ENCODE measurements at places on chromosomes 5 and 9.

GRCh38 chr9:118563677-118564076 lies 805.6 kb downstream of the BRINP1 start:
- DNase-seq, result no peak

DNA sequence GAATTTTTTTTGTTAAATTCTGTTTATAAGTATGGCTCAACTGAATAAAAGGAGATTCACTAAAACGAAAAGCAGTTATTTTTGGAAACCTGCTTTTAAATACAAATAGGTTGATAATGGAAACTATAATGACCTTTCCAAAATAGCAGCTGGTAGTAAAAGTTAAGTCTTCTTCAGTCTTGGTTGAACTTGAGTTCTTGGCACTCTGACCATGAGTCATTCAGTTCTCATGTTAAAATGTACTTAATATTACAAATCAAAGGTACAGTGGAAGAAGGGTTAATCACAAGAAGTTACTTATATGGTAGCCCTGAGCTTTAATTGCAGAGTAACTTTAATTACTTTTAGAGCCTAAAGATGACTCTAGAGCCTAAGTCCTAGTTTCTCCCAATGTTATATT lies 62.1 kb downstream of the KLF9 start:
- DNase-seq, result no peak

GRCh38 chr9:137065336-137065967 lies 4.9 kb downstream of the SAPCD2 start:
- DNase-seq, result no peak

GRCh38 chr5:65184780-65185179 lies 296.9 kb downstream of the ADAMTS6 start:
- no peak for DNase-seq

DNA sequence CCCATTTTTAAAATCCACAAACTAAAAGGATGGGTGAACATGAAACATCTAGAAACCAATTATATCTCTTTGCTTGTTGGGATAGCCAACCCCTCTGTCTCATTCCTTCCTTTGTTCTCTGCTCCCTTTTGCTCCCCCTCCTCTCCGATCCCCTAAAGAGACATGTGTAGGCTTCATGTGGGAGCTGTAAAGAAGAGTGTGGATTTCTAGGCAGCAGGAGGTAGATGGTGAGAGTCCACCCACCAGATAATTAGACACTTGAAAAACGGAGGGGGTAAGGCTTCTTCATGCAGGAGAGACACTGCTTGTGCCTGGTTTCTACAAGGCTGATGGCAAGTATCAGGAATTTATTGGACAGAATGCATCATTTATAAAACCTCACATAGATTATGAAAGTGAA lies 27.3 kb upstream of the CFAP157 start:
- DNase-seq, result no peak

DNA sequence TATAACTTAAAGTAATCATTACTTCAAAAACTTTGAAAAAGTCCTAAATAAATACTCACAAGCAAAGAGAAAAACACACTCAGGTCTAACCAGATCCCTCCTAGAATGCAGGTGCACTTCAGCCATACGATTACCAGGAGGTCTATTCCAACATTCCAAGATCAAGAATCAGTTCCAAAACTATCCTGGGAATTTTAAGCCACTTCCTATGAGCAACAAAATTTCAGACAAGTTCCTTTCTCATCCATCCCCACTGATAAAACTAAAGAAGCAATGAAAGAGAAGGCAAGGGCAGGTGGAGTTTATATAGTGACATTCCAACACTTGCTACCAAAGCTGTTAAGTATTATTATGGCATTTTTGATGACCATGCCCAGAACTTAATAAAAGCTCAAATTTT lies 29.6 kb downstream of the MLLT3 start:
- DNase-seq, result no peak

GRCh38 chr5:62465985-62466925 lies 53.7 kb downstream of the IPO11 start:
- no peak for DNase-seq

DNA sequence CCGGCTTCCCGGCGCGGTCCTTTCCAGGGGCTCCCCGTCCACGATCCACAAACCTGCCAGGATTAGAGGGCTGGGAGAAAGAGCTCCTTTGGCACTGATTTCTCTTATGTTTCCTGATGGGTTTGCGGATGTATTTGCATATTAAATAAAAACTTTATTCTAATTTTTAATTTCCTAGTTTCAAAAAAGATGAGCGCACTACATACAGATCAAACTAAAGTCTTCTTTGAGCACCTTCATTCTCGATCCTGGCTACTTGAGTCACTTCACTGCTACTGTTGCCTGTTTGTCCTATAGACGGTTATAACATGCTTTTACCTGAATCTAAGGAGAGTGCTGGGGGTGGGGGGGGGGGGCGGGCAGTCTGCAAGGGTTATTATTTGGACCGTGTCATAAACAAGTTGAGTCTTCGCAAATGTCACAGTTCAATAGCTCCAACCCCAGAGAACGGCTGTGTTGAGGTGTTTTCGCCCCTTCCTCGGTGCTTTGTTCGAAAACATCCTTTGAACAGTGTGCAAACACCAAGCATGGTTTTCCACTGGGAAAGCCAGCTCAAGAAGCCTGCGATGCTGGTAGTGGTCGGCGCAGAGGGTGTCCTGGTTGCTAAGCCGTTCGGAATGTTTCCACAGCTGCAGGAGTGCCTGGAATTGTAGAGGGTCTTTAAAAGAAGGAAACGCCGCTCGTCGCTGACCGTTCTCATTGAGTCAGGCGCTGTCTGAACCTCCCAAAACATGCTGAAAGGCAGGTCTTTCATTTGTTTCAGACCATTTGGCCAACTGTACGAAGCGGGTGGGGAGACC lies 1.1 kb upstream of the STK10 start:
- DNase-seq, result no peak

DNA sequence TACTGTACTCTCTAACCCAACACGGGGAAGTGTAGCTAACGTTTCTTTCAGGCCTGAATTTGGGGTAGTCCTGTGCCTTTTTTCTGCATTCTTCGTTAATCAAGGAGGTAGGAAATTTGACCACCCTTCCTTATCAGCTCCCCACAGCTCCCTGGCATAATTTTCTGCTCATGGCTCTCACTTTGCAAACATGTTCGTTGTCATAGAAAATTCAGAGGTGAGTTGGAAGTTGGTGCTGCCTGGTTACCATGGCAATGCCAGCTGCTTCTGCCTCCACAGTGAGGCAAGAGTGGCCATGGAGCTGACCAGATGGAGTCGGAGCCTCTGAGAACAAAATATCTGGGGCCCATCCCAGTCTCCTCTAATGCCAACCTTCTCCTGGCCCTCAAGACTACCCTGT lies 116.6 kb upstream of the BOD1 start:
- DNase-seq, result no peak

DNA sequence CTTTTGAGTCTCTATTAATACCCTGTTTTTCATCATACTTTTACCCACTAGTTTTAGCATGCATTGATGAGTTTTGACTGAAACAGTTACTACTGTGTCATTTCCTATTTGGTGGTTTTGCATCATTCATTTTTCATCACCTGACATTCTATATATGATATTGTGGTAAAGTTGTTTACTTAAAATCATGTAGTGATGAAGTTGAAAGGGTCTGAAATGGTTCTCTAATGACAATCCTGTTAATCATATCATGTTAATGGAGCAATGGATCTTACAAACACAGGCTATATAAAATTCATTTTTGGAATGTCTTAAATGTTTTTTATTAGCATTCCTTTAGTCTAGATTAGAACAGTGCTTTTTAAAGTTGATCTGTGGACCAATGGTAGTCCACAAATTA lies 84.1 kb downstream of the ERBIN start:
- no peak for DNase-seq

GRCh38 chr5:39829441-39829840 lies 404.7 kb upstream of the DAB2 start:
- no peak for DNase-seq

GRCh38 chr5:169299663-169300467 lies 1.1 kb downstream of the SLIT3 start:
- no peak for DNase-seq

DNA sequence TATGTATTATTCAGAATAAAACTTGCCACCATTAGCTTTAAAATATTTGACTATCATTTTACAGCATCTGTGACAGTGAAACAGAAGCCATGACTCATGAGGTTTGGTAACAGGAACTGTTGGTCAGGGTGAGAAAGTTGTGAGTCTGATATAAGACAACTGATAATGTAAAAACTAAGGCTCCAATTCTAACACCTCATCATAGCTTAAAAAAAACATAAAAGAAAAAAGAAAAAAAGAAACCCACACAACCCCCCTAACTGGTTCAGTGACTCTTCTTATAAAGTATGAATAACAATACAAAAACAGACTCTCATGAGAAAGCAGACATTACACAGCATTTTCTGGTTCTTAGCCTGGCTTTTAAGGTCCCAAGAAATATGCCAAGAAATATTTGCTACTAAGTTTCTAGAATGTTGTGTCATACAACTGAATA lies 85.8 kb downstream of the MRPS27 start:
- no peak for DNase-seq

- DNase-seq, result no peak
Measured at GRCh38 chr5:169991115-169991869, 11.0 kb upstream of the INSYN2B start.

DNA sequence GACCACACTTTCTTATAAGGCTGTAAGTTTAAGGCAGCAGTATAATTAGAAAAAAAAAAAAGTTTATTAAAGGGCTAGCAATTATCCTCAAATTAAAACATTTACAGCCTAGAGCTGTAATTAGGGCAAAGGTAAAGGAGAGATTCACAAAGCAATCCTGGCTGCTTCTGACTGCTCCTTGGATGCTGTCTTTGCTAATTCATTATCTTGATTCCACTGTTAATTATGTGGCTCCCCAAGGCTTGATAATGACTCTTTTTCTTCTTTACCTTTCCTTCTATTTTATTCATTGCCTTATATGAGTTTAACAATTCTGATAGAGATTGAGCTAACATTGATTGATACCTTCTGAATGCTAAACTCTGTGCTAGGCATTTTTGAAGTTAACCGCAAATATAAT lies 476.5 kb downstream of the DTWD2 start:
- no peak for DNase-seq

GRCh38 chr5:15452030-15452429 lies 48.0 kb upstream of the FBXL7 start:
- DNase-seq, result no peak

DNA sequence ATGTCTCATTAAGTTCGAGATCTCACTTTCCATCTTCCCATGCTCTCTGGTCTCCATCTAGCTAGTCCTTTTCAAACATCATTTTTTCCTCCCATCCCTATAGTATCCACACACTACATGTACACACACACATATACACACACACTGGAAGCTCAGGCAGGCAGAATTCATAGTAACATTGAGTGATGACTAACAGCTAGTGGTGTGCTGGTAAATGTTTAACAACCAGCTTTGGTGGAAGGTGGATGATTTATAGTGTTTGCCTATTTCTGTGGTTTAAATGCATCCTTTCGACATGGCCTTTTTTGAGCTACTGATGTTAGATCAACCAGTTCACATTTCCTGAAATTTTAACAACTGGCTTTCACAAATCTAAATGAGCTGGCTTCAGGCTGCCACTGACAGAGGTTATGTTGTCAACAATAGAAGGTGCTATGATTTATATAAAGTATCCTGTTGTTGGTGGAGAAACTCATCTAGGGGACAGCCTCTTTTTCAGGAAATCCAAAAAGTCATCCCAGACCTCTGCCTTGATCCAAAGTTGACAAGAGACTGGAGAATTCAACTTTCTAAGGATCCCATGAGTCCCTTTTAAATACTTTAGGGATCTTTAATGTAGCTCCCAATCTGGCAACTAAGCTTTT lies 117.8 kb downstream of the CCDC192 start:
- DNase-seq, result no peak

- DNase-seq, result no peak
Measured at GRCh38 chr5:87170799-87171198, 96.9 kb upstream of the RASA1 start.

DNA sequence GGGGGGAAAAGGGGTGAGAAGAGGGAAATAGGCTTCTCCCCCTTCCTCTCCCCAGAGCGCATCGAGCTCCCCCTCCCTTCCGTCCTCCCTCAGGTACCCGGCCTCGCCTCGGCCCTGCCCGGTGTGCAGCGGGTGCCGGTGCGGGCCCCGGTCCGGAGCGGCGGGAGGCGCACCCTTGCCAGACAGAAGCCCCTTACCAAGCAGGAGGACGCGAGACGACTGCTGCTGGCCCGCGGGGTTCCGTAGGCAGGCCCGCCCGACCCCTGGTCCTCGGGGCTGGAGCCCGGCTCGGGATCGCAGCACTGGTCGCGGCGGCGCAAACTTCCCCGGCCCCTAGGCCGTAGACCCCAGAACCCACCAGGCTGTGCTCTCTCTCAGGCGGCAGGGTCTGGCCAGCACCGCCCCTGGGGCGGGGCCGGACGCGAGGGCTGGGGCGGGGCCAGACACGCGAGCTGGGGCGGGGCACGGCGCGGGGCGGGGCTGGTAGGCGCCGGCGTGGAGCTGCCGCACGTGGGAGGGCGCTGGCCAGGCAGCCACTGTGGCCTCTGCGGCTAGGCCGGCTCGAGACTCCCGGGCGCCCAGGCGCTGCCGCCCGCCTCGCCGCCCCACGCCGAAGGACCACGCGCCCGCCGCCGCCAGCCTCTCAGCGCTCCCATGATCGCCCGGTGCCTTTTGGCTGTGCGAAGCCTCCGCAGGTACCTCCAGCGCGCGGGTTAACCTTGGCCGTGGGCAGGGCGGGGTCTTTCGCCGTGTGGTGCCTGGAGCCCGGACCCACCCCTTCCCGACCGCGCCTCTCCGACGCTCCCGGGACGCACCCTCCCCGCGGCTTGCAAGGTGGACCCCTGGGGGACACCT lies at the start of the genes NLN and SGTB:
Gene NLN, plus strand, starts transcription at position 486 of the 855 bp plus-strand sequence. Its CDS starts 169 bp downstream, at position 655.
Gene SGTB, minus strand, starts transcription at position 390 of the 855 bp plus-strand sequence. CDS start 1,302 bp downstream, outside the sequence.
- peak; percentile 93 for DNase-seq

- DNase-seq, result no peak
Measured at GRCh38 chr9:106726070-106726815, 136.7 kb upstream of the ZNF462 start.

DNA sequence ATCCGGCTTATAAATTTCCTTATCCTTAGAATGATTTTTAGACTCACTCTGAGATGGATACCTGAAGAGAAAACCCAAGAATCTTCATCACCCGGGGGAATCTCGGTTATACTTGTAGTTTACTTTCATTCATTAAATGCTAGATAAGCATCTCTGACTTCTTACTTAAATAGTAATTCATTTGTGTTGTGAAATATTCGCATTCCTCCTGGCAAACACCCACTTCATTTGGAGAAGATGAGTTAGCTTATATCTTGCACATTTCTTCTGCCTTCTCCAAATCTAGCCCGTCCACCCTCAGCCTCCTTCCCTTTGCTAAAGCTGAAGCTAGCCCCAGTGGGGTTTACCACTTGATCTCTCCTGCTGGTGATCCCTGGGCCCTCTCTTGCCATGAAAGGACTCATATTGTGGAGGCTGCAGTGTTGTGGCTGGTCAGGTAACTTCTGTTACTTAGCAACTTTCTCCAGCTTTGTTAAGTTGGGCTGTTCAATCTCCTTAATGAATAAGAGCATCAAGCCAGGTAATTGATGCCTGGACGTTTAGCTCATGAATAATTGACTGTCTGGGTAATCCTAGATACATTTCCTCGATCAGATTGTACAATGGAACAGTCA lies 11.3 kb upstream of the POU4F3 start:
- DNase-seq, result no peak

DNA sequence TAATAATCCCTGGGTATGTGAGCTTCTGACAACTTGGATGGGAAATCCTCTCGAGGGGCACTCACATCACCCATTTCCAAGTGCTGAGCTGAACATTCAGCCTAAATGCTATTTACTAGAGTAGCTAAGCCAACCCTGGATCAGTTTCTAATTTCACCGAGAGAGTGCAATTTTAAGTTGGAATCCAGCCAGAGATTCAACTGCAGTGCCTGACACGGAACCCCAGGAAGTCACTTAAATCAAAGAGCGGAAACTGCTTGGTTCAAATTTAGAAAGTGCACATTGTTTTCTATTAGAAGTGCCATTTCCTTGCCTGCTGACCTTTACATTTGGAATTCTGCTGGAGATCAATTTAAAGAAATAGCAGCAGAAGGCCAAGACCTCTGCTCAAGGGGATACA lies 8.8 kb downstream of the SPRY4 start:
- DNase-seq, result no peak

Data from left forelimb (tissue), 1 donor.